ENCODE measurements at places on chromosomes 4 and X.

DNA sequence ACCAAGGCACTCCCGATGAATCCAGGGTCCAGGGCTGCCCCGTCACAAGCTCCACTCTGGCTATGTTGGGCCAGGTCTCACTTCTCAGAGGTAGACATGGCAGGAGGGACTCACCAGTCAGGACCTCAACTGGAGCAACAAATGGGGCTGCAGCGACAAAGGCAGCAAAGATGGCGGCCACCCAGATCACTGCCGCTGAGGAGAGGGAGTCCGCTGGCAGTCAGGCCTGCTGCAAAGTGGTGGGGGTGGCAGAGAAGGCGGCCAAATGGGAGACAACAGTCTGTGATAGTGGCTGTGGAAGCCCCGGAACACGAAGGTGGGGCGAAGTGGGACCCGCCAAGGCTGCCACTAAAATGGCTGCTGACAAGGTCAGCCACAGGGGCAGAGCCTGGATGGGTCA lies 143.3 kb upstream of the RADX start:
- DNase-seq: no peak

DNA sequence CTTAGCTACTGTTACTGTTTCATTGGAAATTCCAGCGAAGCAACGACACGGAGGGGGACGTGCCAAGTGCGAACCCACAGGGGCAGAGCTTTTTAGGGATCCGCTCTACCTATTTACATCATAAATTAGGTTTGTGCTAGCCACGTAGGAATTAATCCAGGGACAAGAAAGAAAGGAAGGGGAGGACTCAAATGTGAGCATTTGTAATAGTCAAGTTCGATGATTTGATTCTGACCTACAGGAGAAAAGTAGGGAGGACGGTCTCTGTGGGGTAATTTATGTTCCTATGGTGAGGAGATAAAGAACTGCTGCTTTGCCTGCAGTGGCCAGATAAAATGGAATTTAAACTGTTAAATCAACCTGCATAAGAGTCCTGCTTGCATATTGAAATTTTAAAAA lies 1.7 kb downstream of the INTS6L start:
- no peak for DNase-seq

GRCh38 chr4:95248720-95249425 lies 299.9 kb downstream of the UNC5C start:
- DNase-seq: no peak

GRCh38 chr4:116872308-116872707 lies 213.1 kb downstream of the TRAM1L1 start:
- no peak for DNase-seq

DNA sequence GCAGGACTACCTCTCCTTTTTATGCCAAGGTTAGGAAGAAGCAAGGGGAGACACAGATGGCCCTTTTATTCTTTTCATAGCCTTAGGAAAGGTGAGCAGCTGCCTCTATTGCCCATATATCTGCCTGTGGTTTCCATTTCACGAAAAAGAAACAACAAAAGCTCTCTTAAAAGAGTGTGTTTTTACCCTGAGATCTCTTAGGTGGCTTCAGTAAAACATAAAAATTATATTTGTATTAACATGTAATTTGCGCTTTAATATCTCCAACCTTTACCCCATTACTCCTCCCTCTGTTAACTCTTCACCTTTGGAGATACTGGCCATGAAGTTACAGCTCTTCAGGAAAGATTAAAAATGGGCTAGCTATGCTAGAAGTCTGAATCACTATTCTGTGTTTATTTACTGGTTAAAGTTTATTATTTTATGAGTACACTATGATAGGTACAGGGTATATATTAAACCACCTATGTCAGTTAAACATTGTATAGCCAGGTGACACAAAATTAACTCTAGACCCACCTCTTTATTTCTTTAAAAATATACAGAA lies 15.0 kb upstream of the SULT1B1 start:
- DNase-seq: no peak

DNA sequence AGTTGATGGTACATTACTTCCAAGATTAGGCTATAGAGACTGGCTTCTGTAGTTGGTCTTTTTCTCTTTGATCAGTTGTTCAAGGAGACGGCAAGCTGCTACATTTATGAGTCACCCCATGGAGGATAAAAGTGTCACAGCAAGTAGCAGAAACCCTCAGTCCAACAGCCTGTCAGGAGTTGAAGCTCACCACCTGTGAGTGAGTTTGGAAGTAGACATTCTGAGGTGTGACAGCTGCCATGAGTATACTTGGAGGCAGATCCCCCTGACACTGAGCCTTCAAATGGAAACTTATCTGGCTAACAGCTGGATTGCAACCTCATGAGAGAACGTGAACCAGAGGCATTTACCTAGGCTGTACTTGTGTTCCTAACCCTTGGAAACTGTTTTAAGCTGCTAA lies 68.0 kb downstream of the CCNG2 start:
- no peak for DNase-seq

DNA sequence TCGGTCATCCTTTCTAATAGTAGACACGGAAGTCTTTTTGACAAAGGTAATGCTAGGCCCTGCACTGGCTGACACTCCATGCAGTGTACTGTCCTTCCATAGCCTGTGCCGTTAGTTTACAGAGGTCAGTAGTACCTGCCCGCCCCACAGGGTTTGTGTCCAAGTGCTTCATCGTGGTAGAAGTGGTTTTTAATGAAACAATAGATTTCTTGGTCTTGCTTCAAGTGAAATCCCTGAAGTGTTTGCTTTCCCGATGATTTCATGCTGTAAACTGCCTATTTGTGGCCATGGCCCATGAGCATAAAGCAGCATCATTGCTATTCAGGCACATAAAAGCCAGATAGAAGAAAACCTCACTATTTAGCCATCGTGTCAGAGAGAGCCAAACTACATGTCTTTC lies 139.3 kb downstream of the GPR143 start:
- DNase-seq: no peak

GRCh38 chrX:10979956-10980355 lies 131.2 kb upstream of the HCCS start:
- DNase-seq: no peak

DNA sequence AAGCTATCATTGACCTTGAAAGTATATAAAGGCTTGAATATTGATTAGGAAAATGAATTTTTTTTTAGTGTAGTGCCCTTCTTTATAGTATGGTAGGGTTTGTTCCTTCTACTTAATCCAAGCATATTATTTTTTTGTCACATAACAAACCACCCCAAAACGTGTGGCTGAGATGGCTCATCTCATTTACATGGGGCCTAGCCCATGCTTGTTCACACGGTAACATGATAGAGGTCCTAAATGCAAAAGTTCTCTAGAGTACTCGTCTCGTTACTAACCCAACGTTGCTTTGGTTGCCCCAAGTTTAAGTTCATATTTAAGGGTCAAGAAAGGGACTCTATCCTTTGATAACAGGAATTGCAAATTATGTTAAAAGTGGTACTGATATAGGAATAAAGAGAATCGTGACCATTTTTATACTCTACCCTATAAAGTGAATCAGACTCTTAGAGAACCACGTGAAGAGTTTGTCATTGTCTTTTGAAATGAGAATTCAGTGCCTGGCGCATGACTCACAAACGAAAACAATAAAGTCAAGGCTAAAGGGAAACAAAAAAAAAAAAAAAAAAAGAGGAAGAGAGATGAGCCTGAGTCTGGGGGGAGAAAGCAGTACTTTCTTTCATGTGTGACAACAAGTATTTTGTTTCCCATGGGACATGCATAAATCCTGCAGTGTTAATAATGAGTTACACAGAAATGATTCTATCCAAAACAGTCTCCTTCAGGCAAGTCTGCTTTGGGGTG lies 402.8 kb upstream of the NWD2 start:
- no peak for DNase-seq

- no peak for DNase-seq
Observed at GRCh38 chrX:147646949-147647723, 264.6 kb upstream of the FMR1 start.

DNA sequence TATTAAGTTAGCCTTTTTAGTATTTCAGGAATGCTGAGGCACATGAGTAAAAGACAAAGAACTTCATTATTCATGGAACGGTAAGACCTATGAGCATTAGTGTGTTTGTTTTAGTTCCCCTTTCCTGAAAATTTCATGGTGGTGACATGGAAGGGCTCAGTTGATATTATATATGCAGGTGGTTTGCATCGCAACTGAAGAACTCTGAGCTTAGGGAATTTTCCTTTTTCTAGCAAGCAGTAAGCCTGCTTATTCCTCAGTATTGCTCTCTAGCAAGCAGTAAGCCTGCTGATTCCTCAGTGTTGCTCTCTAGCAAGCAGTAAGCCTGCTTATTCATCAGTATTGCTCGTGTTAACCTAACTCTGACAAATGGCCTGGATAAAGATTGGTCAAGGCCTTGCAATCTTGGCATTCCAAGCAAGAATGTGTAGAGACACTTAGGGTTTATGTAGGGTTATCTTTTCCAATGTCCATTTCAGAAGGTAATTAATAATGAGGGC lies 37.7 kb upstream of the MAGEB18 start:
- no peak for DNase-seq

DNA sequence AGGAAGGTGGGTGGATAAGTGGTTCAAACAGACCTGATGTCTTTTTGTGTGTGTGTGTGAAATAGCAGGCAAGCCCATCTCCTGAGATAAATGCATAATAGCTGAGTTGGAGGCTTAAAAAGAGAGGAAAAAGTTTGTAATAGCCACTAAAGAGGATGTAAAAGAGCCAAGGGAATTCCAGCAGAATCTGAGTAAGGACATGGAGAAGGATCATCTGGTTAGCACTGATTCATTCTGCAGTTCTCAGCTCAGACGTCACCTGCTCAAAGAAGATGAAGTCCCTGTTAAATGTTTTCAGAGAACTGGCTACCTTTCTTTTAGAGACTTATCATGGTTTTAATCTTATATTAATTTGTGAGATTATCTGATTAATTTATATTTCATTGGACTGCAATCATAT lies 21.0 kb upstream of the IL13RA2 start:
- DNase-seq: no peak

GRCh38 chrX:40473460-40474204 lies 107.1 kb upstream of the ATP6AP2 start:
- DNase-seq: no peak

DNA sequence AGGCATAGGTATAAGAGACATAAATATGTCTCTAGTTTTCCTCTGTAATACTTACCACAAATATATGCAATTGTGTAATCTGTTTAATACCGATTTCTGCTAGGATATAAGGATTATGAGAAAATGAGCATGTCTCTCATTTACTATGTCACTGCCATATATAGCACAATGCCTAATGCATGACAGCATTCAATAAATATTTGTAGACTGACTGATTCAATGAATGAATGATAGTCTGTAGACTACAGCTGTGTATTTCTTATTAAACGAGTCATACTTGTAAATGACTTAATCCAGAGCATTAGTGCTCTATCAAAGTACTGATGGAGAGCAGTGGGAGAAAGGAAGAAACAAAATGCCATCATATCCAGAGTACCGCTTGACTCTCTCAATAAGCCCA lies 175.6 kb downstream of the PPP3CA start:
- no peak for DNase-seq

GRCh38 chrX:100491174-100491573 lies 81.1 kb upstream of the PCDH19 start:
- DNase-seq: no peak

- no peak for DNase-seq
Observed at GRCh38 chrX:17580539-17581152, 156.6 kb upstream of the SCML1 start.

DNA sequence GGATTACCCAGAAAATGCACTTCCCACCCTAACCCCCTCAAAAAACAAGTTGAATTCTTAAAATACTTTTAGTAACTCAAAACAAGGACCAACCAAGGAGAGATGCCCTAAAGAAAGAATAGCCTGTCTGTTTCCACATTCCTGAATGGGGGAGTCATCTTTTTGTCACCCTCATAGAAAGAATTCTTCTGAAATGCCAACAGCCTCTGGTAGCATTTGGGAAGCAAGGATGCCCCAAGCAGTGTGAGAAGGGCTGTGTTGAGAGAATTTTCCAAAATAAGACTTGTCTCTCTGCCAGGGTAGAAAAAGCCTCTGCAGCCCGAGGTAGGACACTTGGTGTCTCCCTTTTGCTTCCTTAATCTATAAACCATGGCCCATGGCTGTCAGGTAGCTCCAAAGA lies 173.1 kb upstream of the VCX3A start:
- DNase-seq: no peak

GRCh38 chr4:10898072-10898471 lies 213.5 kb upstream of the CLNK start:
- DNase-seq: no peak

DNA sequence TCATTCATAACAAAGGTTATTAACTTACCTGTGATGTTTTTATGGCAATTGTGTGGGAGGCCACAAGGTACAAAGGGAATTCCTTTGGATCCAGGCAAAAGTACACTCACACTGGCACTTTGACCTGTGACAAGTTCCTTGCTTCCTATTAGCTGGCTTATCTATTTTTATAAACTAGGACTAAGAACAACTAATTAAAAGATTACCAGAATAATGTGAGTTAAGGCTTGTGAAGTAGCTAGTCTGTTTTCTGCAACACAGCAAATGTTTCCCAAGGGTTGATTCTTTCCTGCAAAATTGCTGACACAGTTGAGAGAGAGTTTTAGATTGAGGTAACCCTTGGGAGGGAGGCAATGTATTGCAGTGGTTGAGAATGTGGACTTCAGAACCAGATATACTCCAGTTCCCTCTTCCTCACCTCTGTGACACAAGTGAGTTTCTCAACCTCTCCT lies 107.9 kb downstream of the CPEB2 start:
- DNase-seq: no peak

GRCh38 chr4:24042094-24042493 lies 152.2 kb upstream of the PPARGC1A start:
- no peak for DNase-seq

DNA sequence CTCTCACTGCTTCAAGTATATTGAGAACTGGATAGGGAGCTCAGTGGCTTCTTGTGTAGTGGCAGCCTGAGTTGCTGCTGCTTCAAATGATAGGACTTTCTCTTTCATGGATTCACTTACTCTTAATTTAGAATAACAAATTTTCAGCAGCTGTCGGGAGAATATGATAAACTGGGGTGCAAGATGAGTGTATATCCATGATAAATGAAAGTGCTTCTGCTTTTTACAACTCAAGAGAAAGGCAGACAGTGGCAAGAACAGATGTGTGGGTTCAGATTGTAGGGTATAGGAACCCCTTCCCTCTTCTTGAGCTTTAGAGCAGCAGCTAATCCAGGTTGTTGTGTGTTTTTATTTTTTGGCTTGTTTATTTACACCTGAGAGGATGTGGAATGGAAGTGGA lies 1.0 kb downstream of the SH3BGRL start:
- no peak for DNase-seq

GRCh38 chr4:158580064-158580463 lies 58.4 kb downstream of the RXFP1 start:
- DNase-seq: no peak

All from CD4-positive, alpha-beta T cell treated with Interleukin-6 at 100 ng/mL for 8 hours (primary cell).